ENCODE measurements at places on chromosomes 1 and 21.

DNA sequence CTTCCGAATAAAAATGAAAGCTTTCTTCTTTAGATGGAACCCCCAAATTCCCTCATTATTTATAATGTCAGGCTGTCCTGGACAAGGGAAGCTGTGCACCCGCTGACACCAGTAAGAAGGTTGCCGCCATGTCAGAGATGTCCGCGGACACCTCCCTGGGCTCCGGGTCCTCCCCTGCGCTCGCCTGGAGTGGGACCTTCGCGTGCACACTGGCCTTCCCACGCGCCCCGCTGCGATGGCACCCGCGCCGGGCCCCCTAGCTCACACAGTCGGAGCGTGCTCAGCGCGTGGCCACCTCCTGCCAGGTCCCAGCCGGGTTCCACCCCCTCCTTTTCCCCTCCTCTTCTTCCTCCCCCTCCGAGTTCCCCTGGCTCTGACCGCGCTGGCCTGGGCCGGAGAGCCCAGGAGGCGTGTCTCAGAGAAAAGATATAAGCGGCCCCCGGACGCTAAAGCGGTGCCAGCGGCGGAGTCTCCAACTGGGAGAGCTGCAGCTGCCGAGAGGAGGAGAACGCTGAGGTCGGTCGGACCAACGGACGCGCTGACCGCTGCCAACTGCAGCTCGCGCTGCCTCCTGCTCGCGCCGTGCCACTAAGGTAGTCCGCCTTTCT lies at the start of gene G0S2:
TSS of gene G0S2 (plus strand) at position 456 of the 608 bp plus-strand sequence. CDS start 273 bp downstream, outside the sequence.
- no peak for DNase-seq

DNA sequence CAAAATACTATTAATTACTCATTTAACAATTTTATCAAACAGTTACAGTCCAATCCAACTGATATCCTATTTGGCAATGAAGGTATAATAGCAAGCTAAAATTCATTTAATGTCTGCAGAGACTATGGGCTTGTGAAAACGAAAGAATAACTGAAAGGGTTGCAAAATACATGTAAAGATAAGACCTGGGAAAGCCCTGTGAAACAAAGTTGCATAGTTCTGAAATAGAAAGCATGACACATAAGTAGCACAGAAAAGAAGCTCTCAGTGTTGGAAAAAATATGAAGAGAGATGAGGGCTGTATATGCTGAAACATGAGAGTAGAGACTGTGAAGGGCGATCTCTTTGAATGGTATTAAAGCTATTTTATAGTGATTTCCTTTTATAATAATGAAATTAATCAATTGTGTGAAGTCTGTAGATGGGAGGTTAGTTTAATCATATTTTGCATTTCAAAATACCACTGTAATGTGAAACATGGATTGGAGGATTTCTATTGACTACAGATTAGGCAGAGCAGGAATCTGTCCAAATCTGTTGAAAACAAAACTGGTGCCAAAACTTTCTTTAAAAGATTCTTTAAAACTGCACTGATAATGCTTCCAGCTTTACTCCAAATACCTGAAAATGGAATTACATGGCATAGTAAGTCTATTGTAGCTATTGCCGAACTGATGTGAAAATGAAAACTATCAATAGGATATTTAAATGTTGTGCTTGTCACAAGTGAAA lies 1518.9 kb upstream of the B3GALT2 start:
- no peak for DNase-seq

DNA sequence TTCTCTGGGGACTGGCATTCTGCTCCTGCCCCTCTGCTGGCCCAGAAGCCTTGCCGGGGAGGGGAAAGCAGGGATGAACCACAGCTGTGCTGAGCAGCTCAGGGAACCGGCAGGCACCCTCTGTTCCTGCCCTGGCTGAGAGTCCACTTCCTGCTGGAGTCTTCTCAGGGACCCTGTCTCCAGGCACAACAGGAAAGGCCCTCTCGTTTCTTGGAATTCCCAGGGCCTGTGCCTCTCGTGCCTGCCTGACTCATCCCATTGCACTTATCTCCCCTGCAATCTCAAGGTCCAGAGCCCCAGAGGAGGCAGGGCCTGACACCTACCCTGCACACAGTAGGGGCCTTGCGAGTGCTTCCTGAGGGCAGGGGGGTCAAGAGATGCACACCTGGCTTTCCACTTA lies 1.1 kb upstream of the EDN2 start:
- no peak for DNase-seq

DNA sequence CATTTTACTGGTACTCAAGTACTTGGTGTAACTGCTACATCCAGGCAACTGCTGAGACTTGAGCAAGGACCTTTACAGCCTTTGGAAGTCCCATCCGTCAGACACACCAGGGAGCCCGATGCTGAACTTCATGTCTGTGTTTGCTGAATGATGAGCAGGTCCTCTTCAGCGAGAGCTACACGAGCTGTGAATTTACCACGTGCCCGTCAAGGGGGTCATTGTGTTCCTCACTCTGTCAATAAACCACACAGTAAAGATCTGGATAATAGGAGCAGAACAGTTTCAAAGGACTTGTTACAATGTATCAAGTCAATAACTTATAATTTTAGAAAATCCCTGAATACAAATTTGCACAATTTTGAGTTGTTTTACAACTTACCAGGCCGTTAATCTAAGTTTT lies 427.2 kb downstream of the KIF26B start:
- no peak for DNase-seq

DNA sequence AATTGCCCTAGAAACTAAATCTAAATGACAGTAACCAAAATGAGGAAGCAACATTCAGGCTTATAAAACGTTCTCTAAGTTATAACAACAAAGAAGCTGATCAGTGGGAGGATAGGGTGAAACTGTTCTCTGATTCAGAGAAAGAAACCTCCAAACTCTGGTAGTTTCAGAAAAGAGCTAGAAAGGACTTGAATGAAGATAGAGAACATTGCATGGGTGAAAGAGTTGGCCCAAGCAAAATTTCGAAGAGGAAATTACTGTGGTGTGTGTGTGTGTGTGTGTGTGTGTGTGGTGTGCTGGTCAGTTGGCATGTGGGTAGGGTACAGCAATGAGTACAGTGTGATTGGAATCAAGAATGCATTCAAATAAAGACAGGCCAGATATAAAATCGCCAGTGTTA lies 16.5 kb upstream of the SPAG17 start:
- no peak for DNase-seq

GRCh38 chr21:33931799-33932390 lies 16.3 kb upstream of the ATP5PO start:
- DNase-seq = peak; percentile 12

DNA sequence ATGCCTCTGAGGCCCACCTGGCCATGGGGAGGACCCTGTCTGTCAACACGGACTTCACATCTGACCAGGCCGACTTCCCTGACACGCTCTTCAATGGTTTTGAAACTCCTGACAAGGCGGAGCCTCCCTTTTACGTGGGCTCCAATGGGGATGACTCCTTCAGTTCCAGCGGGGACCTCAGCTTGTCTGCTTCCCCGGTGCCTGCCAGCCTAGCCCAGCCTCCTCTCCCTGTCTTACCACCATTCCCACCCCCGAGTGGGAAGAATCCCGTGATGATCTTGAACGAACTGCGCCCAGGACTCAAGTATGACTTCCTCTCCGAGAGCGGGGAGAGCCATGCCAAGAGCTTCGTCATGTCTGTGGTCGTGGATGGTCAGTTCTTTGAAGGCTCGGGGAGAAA lies 101.8 kb downstream of the ADARB1 start:
- no peak for DNase-seq

GRCh38 chr1:41775956-41776585 lies 142.7 kb downstream of the HIVEP3 start:
- DNase-seq = no peak
